ENCODE measurements at places on chromosomes 7 and 10.
A peak's percentile ranks its signal among the peaks of the same experiment; 100 is the strongest.

GRCh38 chr7:140326116-140326928 is 72.0 kb downstream of the SLC37A3 start:
- DNase-seq: peak; percentile 45

DNA sequence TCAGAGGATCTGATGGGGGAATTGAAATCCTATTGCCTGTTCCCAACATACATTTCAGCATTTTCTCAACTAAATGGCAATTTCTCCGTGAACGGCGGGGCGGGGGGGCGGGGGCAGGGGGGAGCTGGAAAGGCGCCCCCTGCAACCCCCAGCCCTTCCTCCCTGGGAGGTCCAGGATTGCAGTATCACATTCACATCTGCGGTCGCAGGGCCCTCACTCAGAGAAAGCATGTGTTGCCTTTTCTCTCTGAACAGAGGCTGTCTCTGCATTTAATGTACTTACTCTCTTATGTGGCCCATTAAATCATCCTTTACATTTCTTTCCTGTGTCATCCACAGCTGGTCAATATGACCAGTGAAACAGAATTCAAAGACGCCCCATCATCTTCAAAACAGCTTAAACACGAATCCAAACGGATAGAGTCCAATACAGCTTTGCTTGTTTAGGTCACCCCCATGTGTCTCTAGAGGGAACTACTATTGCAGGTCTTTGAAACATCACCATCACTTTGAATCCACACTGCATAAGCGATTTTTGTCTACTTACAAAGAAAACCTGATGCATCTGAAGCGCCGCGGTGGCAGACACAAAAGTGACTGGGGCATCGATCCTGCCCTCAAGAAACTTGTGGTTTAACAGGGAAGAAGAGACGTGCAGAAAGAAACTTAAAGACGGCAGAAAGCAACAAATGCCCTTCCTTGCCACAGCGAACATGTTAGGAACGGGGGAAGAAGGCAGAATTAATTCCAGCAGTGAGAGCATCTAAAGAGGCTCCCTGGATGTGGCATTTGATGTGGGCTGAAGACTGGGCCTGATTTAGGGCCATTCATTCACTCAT is 17.0 kb upstream of the ECHDC3 start:
- peak; percentile 65 for DNase-seq

DNA sequence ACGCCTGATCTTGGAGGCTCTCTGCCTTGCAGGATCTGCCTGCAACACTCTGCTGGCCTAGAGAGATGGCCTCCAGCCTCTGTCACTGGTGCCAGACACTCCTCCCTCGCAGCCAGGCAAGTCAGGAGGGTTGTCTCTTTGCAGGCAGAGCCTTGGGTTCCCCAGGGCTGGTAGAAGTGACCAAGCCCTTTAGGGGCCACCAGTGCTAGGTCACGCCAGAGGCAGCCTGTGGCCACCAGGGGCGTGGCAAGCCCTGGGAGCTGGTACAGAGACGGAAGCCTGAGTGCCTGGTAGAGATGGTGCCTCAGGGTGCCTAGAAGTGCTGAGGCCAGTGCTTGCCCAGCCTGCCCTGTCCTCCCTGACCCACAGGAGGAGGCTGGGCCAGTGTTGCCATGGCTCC is 9.1 kb downstream of the ADCYAP1R1 start:
- DNase-seq: no peak

- no peak for DNase-seq
Observed at GRCh38 chr7:151306374-151306773, 35.2 kb upstream of the NUB1 start.

DNA sequence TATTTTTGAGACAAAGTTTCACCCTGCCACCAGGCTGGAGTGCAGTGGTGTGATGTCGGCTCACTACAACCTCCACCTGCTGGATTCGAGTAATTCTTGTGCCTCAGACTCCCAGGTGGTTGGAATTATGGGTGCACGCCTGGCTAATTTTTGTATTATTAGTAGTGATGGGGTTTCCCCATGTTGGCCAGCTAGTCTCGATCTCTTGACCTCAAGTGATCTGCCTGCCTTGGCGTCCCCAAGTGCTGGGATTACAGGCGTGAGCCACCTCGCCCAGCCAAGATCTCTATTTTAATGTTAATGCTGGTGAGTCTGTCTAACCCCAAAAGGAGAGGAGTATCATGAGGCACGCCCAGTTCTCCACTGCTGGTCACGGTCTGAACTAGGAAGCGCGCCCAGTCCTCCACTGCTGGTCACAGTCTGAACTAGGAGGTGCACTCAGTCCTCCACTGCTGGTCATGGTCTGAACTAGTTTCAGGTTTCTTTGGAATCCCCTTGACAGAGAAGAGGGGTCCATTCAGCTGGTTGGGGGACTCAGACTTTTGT is 5.6 kb upstream of the LRRC27 start:
- DNase-seq: no peak

GRCh38 chr10:63114031-63114814 is 18.9 kb upstream of the NRBF2 start:
- DNase-seq: no peak

DNA sequence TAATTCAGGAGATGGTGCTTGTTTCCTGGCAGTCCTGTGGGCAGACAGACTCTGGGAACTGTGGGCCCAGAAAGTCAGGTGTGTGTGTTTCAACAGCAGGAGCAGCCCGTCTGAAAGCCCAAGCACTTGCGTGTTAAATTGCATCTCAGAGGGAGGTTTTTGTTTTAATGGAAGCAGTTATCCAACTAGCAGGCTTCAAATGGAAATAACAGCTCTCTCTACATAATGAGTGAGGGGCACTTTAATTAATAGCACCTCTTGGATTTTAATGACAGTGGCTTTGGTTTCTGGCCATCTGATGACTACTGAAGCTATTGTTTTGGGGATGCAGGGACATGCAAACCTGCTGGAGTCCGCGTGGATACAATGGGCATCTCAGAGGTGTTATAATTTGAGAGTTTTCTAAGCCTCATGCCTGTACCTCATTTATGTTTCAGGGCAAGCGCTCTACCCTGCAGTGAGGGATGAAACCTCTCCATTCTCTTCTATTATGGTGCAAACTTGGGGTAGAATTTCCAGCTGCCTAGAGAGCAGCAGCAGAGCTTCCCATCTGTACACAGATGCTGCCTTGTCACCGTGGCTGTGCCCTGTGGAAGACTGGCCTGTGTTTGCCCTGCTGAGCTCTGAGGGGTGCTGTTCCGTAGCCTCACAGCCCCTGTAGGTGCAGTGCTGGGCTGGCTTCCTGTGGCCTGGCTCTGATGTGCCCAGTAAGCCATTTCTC is 206.6 kb upstream of the GPR26 start:
- no peak for DNase-seq

DNA sequence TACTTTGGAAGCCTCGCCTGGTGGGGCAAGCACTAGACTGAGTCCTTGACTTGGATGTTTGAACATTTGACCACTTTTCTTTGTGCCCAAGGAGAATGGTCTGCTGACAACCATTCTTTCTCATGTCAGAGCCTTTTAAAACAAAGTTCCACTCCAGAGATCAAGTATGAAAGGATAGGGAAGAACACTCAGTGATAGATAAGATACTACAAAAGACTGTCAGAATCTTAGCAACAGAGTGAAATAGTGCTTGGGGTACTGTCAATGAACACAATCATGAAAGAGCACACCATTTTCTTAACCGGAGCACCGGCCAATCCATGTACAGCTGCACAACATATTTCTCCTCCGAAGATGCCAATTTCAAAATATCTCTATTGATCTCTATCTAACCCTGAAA is 82.8 kb upstream of the ADO start:
- no peak for DNase-seq

- DNase-seq: no peak
Observed at GRCh38 chr7:66169616-66170015, 35.5 kb upstream of the TPST1 start.

DNA sequence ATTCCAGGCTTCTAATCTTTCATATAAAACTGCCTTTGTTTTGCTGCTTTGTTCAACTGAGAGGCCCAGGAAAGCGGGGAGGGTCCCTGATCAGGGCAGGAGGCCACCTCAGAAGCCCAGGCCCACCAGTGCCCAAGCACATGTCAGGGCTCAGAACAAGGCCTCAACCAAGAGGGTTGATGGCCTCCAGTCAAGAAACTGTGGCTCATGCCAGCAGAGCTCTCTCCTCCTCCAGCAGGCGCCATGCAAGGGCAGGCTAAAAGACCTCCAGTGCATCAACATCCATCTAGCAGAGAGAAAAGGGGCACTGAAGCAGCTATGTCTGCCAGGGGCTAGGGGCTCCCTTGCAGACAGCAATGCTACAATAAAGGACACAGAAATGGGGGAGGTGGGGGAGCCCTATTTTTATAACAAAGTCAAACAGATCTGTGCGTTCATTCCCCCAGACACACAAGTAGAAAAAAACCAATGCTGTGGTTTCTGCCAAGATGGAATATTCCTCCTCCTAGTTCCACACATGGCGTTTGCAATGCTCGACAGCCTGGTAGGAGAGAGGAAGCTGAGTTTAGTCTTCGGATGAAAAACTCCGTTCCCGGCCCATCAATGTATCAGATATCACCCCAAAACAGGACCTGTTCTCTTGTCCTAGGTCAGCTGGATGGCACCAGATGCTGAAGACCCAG is 34.0 kb downstream of the PSAP start:
- no peak for DNase-seq

GRCh38 chr7:128790315-128791041 is 1.3 kb upstream of the CCDC136 start:
- DNase-seq: no peak

- DNase-seq: no peak
Observed at GRCh38 chr10:99429517-99430095, 818 bp downstream of the GOT1 start.
